Stimulated activated CD4-positive, alpha-beta T cell treated with anti-CD3 and anti-CD28 coated beads, Interleukin-15, amount 100 ng/mL, for 1 hour (primary cell): ENCODE measurements at places on chromosomes 7 and 10.

GRCh38 chr10:33965795-33966581, 631.5 kb upstream of the NRP1 start:
- DNase-seq = no peak

DNA sequence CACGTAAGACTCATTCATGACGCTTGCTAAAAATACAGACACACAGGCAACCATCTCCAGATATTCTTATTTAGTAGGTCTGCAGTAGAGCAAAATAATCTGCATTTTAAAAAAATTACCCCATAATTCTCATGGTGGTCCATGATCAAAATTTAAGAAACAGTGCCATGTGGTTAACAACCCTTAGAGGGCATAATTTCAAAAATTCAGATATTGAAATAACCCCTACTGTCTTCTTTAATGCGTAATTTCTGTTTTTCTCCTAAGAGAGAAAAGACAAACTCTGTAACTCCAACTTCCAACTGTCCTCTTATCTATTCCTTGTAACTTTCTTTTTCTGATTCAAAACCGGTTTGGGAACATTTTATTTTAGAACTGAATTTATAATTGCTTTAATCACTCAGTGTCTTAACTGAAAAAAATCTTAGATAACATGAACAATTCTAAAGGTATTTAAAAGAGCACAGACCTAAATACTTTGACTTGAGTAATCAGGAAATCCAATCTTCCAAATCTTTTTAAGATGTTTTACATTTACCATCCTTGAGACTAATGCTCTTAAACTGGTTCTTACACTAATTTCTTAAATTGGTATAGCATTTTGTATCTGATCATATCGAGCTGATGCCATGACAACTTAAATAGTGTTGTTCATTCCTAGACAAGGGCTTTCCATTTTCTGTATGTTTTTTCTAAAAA, 148.0 kb downstream of the GALNT11 start:
- no peak for DNase-seq

GRCh38 chr10:4918236-4918635, 45.0 kb upstream of the AKR1C1 start:
- no peak for DNase-seq

GRCh38 chr7:141685285-141686023, 16.5 kb downstream of the DENND11 start:
- no peak for DNase-seq

DNA sequence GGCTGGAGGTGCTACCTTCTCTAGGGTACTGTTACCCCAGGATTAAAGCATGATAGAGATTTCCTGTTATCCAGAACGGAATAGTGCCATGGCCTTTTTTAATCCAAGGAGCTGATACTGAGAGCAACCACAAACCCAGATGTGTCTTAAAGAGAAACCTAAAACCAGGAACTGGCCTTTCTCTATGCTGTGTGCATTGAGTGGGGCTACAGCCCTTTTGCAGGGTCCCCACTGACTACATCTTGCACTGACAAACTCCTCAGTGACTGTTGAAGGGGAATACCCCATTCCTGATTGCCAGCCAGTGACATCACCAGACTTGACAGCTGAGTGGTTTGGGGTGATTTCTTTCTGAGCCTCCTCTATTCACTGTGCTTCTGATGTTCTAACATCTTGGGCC, 81.9 kb upstream of the CAPZA2 start:
- no peak for DNase-seq

- no peak for DNase-seq
Measured at GRCh38 chr10:69091143-69091651, 3.3 kb downstream of the SRGN start.

DNA sequence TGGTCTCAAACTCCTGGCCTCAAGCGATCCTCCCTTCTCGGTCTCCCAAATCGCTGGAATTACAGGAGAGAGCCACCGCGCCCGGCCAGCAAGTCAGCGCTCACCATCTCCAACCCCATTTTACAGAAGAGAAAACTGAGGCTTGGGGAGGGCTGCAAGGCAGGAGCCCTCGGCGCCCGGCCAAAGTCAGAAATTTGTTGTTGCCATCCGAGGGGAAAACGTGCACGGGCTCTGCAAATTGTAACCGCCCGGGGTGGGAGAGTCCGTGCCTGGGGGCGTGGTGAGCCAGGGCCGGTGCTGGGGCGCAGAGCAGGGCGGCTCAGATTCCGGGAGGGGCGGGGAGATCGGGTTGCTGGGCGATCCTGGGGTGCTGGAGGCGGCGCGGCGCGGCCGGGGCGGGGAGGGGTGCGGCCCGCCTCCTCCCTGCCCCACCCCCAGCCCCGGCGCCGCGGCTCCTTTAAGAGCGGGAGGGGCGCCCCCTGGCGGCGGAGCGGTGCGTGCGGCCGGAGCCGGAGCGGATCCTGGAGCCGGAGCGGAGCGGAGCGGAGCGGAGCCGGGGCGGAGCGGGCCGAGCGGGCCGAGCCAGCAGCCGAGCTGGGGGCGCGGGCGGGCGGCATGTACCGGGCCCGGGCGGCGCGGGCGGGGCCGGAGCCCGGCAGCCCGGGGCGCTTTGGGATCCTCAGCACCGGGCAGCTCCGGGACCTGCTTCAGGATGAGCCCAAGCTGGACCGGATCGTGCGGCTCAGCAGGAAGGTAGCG, at the start of gene VPS37D:
Gene VPS37D, plus strand, starts transcription at position 488 of the 759 bp plus-strand sequence. Its CDS starts 128 bp downstream, at position 616.
- DNase-seq = peak; percentile 93

DNA sequence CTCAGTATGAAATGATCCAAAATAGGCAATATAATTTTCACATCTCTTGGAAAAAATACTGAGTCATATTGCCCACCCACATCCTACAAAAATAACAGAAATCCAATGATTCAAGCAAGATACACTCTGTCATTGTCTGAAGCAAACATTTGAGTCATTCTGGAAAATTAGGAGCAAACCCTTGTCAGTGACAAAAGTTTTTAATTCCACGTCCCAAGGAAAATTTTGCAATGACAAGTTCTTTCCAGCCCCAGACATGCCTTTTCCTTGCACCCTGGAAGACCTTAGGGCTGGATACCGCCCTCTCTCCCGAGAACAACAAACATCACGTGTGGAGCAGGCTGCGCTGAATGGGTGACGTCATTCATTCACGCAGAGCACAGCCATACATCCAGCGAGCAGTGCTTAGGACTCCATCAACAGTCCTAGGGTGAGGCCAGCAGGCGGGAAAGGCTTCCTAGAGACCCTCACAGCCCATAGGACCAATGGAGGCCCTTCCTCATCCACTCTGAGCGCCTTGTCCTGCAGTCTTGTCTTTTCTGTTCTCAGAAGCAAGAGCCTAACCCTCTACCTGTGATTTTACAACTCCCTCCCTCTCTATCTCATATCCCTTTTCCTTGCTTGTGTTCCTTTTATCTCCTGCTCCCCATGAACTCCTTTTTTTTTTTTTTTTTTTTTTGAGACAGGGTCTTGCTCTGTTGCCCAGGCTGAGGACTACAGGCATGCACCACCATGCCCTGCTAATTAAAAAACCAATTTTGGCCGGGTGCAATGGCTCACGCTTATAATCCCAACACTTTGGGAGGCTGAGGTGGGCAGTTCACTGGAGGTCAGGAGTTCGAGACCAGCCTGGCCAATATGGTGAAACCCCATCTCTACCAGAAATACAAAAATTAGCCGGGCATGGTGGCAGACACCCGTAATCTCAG, 23.5 kb upstream of the KDM7A start:
- DNase-seq = no peak

- DNase-seq = no peak
Measured at GRCh38 chr10:46106410-46107255, 60.6 kb upstream of the MSMB start.

GRCh38 chr10:117363028-117363427, 12.2 kb downstream of the PDZD8 start:
- DNase-seq = no peak

DNA sequence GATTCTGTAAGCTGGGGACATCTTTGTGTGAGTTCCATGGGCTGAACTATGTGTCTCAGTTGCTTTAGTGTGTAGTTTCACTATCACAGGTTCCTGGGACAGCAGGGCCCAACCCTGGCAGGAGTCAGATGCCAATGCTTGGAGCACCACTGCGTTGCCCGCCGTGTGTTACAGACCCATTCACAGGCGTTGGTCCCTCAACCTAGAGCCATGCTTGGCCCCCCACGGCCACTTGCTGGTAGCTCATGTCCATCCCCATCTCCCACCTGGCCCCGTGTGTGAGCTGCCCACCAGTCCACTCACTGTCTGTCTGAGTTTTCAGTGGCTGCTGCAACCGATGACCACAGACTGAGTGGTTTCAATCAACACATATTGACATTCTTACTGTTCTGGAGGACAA, 546.9 kb downstream of the TCERG1L start:
- no peak for DNase-seq

DNA sequence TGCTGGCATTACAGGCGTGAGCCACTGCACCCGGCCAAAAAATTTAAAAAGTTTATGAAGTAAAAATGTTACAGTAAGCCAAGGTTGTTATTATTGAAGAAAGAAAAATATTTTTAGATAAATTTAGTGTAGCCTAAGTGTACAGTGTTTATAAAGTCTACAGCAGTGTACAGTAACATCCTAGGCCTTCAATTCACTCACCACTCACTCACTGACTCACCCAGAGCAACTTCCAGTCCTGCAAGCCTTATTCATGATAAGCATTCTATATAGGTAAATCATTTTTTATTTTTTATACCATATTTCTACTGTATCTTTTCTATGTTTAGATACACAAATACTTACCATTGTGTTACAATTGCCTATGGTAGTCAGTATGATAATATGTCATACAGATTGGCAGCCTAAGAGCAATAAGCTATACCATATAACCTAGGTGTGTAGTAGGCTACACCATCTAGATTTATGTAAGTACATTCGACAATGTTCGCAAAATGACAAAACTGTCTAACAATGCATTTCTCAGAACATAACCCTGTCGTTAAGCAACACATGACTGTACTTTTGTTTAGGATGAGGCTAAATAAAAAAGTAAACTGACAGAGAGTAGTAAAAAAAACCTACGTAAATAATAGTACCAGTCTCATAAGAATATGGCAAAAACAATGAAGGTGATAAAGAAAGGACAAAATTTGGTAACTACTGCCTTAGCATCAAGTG, 77.8 kb upstream of the FAM133B start:
- DNase-seq = no peak

- DNase-seq = no peak
Measured at GRCh38 chr7:114548081-114548980, 133.7 kb downstream of the FOXP2 start.

DNA sequence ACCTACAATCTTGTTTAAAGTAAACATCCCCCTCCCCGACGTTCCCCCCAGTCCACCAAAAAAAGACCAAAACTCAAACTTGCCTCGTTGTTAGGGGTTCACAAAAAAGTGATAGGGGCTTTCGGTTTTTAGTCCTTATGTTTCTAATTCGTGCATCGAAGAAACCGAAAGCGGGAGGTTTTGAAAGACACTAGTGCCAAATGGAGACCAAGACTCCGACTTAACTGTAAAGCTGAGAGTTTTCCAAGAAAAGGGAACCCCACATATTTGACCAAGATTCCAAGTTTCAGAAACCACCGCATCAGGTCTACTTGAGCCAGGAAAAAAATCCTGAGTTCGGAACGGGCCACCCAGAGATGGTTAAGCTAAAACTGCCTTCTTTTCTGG, 534 bp downstream of the PSMA2 start:
- DNase-seq = no peak

GRCh38 chr7:30453921-30454320, 24.7 kb downstream of the NOD1 start:
- DNase-seq = no peak

GRCh38 chr7:115552766-115553165, 477.8 kb downstream of the TFEC start:
- DNase-seq = no peak

GRCh38 chr7:66247380-66248078, 42.4 kb downstream of the TPST1 start:
- no peak for DNase-seq

GRCh38 chr7:67856046-67856445, 859.4 kb downstream of the TYW1 start:
- no peak for DNase-seq

DNA sequence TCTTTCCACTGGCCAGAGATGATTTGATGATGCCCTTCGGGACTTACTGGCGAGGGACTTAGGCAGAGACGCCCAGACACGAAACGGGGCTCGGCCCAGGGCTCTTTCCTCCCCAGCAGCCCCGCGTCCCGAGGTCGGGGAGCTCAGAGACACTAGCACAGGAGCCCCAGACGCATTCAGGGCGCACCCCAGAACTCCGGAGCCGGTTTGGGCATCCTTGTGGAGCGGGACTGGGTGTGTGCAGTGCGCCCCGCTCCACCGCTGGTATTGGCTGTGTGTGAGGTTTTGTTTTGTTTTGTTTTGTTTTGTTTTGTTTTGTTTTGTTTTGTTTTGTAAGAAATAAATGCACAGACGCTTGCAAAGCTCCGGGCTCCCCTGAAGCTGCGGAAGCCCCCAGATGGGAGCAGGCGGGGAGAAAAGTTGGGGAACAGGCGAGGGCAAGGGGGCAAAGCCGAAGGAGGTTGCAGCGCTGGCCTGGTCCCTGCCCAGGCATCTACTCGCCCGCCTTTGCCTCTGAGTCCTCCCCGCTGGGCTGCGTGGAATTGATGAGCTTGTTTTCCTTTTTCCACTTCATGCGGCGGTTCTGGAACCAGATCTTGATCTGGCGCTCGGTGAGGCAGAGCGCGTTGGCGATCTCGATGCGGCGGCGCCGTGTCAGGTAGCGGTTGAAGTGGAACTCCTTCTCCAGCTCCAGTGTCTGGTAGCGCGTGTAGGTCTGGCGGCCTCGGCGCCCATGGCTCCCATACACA, 1.9 kb upstream of the HOXA5 start:
- DNase-seq = no peak

- no peak for DNase-seq
Measured at GRCh38 chr7:65744406-65744805, 128.5 kb upstream of the VKORC1L1 start.

GRCh38 chr7:94436018-94436604, 41.4 kb downstream of the COL1A2 start:
- DNase-seq = peak; percentile 7

DNA sequence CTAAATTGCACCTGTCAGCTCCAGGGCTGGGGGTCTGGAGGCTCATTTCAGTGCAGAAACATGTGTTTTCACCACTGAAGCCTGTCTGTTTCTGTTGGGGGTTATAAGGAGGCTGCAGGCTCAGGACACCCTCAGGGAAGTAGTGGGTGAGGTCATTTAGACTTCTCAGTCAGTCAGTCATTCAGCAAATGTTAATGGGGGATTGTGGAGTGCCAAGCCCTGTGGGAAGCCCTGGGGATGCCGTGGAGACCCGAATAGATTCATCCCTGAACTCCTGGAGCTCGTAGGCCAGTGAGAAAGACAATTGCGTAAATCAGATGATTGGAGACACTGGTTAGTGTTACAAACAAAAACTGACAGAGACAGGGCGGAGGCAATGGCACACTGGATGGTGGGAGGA, 19.2 kb downstream of the LHPP start:
- DNase-seq = no peak

GRCh38 chr7:82050792-82051191, 280.9 kb upstream of the HGF start:
- no peak for DNase-seq

- DNase-seq = no peak
Measured at GRCh38 chr10:7788639-7789286, 786 bp downstream of the ATP5F1C start.

DNA sequence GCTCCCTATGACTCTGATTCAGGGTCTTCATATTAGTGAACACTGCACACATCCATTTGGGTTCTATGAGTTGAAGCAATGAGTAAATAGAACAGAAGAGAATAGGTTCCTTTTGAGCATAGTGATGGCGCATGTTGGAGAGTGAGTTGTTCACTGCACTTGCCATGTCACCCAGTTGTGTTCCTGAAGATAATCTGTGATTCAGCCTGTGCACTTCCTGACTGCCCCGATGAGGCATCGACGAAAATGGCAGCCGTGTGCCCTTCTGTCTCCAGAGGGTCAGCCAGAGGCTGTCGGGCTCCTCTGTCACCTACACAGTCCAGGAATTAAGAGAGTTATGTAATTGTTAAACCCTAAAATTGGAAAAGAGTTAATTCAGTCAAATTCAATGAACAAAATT, 94.7 kb downstream of the GALNT11 start:
- no peak for DNase-seq
